ENCODE measurements at places on chromosomes 4 and X.
A peak's percentile ranks its signal among the peaks of the same experiment; 100 is the strongest.

GRCh38 chrX:153774576-153775292 lies 6.1 kb upstream of the SRPK3 start:
- DNase-seq = no peak

GRCh38 chr4:106329041-106329618 lies 12.8 kb downstream of the AIMP1 start:
- no peak for DNase-seq

- DNase-seq = peak; percentile 84
These were observed at the start of gene DDIT4L for GRCh38 chr4:100189820-100190642. Gene DDIT4L (minus strand): TSS chr4:100190468. CDS start chr4:100189983, 485 bp downstream.

- DNase-seq = no peak
These were observed 141.5 kb downstream of the GLRA2 start for GRCh38 chrX:14670819-14671218.

DNA sequence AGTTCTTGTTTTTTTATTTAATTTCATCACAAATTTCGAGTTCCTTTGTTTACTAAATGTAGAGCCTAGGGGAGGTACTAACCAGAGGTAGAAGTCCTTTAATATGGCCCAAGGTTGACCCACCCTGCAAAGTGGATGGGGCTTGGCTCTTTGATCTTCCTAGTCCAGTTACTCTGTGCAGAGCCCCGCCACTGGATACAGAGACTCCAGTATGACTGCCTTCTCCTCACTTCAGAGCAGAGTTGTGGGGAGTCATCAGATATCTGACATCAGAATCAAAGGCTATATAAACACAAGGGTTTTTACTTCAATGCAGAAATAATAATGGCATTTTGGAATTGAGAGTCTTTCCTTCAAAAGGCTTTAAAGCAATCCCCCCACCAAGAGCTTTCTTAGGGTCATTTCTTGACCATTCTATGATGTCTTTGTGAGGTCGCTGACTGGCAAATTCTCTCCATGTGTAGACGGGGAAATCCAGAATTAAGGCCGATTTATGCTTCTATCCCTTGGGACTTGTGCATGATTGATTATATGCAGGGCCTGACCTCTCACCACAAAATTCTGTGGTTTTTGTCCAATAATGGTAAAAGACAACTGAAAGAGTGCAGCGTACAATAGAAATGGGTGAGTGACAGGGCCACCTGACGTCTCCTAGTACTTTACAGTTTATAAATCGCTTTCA lies 88.3 kb upstream of the CITED1 start:
- no peak for DNase-seq

DNA sequence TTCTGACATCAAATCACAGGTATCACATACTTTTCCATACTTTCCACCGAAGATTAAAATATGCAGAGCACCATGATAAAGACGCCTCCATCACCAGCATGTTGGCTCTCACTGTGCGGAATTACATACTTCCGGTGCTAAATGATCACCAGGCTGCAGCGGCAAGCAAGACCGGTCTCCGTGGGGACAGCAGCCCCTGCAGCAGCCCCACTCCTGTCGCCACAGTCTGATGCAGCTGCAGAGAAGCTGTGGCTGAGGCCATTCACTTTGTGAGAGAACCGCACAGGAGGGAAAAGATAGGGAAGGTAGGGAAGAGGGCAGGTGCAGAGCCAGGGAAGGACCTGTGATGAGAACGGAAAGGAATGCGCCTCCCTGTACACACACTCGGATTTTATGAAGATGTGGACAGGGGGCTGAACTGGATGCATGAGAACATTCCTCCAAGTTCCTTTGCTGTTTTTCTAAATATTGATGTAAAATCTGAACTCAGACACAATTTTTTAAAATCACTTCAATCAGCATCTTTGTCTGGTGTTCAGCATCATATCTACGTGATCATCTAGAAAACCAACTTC lies 38.3 kb downstream of the AFAP1 start:
- DNase-seq = peak; percentile 57

DNA sequence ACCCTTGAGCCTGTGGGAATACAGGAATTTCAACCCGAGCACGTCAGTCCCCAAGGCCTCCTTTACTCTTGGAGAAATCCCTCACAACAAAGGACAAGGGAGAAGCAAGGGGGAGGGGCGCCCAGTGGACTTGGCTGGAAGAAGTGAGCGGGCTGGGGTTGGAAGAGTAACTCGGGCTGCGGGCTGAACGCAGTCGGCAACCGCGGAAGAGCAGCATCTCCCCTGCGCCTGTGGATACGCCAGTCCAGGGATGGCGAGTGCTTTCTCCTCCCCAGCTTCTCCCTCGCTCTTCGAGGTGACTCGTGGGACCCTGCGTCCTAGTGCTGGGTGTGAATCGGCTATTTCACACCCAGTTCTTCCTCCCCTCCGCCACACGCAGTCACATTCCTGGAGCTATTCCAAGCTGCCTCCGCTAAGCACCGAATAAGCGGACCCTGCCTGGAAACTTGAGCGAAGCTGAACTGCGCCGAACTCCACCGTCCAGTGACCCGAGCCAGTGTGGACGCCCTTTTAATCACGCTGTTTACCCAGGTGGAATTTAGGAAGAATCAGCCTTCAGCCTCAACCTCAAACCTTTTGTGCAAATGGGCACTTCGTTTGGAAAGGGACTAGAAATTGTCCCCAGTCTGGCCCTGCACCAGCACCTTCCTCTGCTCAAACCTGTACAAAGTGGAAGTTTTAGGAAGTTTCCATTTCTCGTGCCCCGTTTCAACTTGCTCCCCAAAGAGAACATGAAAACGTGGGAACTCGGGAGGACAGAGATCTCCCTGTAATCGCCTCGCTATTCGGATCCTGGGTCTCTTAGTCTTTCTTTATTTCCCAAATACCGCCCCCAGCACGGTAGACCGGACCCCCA lies 64.3 kb upstream of the WDR17 start:
- DNase-seq = peak; percentile 95

- no peak for DNase-seq
These were observed 128.5 kb downstream of the LRBA start for GRCh38 chr4:150886597-150886996.

DNA sequence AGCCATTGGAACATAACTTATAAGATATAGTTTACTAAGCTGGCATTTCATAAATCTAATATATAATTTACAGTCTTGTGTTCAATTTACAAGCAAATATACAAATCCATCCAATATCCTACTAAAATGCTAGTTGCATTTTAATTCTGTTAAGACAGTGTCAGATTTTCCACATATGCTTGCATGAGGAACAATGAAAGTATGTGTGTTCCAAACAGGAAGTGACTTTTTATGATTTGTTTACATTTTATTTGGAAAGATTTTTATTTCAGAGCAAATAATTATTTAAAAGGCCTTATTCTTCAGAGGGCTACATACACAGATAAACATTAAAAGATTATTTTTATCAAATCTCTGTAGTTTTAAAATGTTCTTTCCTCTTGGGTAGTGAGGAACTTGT lies 130.1 kb downstream of the KLHL34 start:
- no peak for DNase-seq

DNA sequence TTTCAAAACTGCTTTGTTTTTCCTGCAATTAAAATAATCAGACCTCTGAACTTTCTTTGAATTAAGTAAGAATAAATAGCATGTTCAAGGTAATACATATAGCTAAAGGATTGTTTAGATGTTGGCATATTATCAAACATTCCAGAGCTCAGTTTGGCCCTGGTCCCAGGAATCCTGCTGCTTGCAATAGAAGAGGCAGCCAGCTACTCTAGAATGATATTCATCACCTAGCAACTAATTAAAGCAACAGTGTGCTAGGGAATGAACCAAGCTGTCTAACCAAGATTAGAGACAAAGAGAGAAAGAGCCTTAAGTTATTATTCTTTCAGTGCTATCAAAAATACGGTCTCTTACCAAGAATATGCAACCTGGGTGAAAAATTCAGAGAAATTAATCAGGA lies 460.9 kb downstream of the GABRG1 start:
- DNase-seq = no peak

DNA sequence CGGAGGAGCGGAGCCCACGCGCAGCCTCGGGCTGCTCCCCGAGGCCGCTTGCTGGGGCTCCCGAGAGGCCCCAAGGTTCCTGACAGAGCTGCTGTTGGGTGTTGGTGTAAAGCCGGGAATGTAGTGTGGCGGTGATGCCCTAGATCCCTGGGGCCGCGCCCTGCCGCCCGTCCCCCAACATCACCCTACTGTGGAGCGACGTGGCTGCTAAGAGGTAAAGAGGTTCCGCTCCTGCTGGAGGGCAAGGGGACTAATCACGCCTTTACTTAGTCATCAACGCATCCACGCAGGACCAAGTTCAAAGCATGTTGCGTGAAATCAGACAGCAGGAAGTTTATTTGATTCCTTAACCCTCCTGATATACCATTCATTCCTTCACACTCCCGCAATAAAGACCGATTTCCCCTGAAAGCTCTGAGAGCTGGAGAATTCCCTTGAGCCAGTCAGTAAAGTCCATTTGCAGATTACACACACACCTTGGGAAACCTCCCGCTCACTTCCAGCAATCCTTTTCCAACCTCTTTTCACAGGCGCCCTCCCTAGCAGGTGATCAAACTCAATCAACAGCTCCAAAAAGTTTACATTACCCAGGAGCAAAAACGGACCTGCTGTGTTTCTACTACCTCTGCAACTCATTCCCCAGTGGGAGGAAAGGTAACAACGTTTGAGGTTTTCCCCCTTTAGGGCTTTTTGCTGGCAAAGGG lies 579 bp upstream of the GABRA2 start:
- no peak for DNase-seq

DNA sequence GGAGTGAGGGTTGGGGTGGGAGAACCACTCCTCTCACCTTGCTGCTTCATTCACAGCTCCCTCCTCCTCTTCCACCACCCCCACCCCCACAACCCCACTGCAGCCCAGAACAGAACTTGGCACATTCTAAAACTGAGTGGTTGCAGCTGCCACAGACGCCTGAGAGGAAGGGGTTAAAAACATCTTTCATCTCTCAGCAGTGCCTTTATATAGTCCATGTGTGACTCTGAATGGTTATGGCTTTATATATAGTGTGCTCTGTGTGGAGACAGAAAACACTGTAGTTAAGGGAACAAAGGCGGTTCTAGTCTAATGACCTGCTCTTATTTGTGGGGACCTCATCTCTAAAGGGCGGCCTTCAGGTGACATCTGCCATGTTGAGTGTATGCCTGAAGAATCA lies 144.8 kb downstream of the BCOR start:
- no peak for DNase-seq

DNA sequence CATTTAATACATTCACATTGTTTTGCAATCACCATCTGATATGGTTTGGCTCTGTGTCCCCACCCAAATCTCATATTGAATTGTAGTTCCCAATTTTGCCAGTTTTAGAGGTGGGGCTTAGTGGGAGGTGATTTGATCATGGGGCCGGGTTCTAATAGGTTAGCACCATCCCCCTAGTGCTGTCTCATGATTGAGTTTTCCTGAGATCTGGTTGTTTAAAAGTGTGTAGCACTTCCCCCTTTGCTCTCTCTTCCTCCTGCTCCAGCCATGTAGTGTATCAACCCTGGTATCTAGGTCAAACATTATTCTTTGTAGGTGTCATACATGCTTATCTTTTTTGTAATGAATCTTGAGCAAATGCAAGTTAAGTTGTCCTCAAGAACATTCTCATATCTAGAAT lies 83.3 kb upstream of the KIT start:
- DNase-seq = no peak

GRCh38 chrX:153875391-153876111 lies 10.4 kb downstream of the L1CAM start:
- DNase-seq = peak; percentile 83

- DNase-seq = no peak
These were observed 62.3 kb upstream of the ADRA2C start for GRCh38 chr4:3703677-3704521.

- DNase-seq = peak; percentile 64
These were observed 500 bp downstream of the GAR1 start for GRCh38 chr4:109816082-109816442.

DNA sequence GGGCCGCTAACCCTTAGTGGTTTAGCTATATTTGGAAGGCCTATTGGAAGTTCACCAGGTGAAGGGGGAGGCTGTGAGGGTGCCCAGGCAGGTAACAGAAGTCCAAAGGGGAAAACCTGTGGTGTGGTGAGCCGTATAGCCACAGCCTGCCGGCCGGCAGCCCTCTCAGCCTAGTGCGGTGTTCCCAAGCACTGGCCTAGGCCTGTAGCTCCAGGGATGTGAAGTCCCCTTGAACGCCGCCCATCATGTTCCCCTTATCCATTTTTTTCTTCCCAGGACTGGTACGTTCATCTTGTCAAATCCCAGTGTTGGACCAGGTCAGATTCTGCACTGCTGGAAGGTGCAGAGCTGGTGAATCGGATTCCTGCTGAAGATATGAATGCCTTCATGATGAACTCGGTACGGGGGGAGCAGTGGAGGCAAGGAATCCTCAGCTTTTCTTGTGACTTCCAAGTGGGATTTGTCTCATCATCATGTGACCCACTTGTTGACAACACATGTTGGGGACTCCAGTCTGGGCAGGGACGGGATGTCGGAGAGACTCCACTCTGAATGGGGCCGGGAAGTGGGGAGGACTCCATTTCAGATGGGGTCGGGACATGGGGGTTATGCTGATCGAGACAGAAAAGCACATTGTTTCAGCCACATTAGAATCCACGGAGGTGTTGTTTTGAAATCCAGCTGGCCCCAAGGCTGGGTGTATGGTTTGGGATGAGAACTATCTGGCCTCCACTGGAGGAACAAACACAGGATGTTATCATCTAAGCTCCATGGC lies 39.2 kb upstream of the MSANTD1 start:
- no peak for DNase-seq

- DNase-seq = no peak
These were observed 120.1 kb downstream of the NKX6-1 start for GRCh38 chr4:84378983-84379382.

GRCh38 chr4:168717847-168718246 lies 221.0 kb downstream of the PALLD start:
- no peak for DNase-seq

GRCh38 chr4:3385711-3386420 lies 55.9 kb upstream of the HGFAC start:
- no peak for DNase-seq

GRCh38 chr4:140710908-140711622 lies 45.1 kb downstream of the TBC1D9 start:
- DNase-seq = no peak

- no peak for DNase-seq
These were observed 210.8 kb upstream of the RASGEF1B start for GRCh38 chr4:81682492-81682891.

GRCh38 chr4:54098375-54098774 lies 1.6 kb upstream of the GSX2 start:
- no peak for DNase-seq

GRCh38 chr4:73776321-73776729 lies 36.0 kb downstream of the CXCL8 start:
- DNase-seq = no peak

GRCh38 chr4:156756118-156756517 lies 215.5 kb downstream of the PDGFC start:
- no peak for DNase-seq

- no peak for DNase-seq
These were observed 69.8 kb downstream of the IGSF1 start for GRCh38 chrX:131219271-131219670.

- peak; percentile 60 for DNase-seq
These were observed 116.9 kb downstream of the EFNB1 start for GRCh38 chrX:68945603-68946228.

GRCh38 chr4:95256108-95256835 lies 292.5 kb downstream of the UNC5C start:
- DNase-seq = no peak

- no peak for DNase-seq
These were observed 78.9 kb upstream of the GUCY1A1 start for GRCh38 chr4:155587766-155588165.

Data from islet precursor cell (in vitro differentiated cells).